Stimulated activated CD4-positive, alpha-beta T cell treated with anti-CD3 and anti-CD28 coated beads, Interleukin-4, amount 100 ng/mL, for 24 hours (primary cell): ENCODE measurements at places on chromosomes 5 and 9.

DNA sequence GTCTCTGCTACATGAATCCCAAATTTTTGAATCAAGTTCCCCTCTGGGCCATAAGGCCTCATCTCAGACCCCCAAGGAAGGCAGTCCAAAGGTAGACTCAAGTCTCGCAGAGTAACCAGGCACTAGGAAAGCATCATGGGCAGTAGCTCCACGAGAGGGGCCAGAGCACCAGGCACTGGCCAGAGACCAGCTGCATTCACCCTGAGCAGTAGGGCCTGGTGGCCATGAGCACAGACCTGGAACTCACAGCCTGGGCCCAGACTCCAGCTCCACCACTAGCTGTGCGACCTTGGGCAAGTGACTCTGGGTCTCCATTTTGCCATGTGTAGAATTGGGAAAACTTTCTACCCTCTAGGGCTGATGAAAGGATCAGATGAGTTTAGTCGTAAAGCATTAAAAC, 28.5 kb downstream of the NANS start:
- DNase-seq, result no peak

DNA sequence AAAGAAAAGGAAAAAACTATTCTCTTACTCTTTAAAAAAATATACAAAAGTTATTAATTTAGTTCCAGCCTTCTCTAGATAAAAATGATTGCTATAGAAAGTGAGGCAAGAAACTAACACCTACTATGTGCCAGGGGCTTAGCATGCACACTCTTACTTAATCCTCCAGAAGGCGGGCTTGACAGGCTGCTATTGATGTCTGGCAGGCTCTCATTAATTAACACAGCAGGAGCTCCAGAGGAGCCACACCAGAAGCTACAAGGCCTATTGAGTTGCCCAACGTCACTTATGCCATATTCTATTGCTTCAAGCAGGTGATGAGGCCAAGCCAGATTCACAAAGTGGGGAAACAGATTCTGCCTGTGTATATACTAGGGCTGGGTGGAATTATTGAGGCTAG, 54.6 kb upstream of the CLINT1 start:
- no peak for DNase-seq

DNA sequence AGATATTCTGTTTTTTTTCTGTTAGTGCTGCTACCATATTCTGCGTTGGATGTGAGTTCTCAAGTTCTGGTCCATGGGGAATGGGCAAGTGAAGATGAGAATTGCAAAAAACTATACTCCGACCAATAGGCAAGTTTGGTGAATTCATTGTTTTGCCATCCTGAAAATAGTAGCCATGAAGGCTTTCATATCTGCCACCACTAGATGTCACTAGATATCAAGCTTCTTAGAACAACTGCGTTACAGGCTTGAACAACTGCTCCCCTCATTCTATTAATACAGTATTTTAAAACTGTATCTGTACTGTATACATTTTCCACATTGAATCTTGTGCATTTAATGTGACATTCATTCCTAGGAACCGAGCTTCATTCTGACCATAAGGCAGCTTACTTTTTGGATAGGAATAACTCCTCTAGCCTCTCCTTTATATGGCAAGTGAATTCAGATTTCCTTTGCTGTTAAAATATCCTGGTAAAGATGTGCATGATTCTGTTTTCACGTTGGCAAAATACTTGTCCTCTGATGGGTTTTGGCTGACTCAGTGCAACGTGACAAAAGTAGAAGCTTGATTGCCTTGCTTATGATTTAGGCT, 163.6 kb downstream of the SREK1 start:
- DNase-seq, result peak; percentile 11

- DNase-seq, result no peak
Observed at GRCh38 chr5:53424686-53425615, 55.5 kb upstream of the FST start.

- DNase-seq, result no peak
Observed at GRCh38 chr9:91296354-91296753, 65.4 kb downstream of the AUH start.

DNA sequence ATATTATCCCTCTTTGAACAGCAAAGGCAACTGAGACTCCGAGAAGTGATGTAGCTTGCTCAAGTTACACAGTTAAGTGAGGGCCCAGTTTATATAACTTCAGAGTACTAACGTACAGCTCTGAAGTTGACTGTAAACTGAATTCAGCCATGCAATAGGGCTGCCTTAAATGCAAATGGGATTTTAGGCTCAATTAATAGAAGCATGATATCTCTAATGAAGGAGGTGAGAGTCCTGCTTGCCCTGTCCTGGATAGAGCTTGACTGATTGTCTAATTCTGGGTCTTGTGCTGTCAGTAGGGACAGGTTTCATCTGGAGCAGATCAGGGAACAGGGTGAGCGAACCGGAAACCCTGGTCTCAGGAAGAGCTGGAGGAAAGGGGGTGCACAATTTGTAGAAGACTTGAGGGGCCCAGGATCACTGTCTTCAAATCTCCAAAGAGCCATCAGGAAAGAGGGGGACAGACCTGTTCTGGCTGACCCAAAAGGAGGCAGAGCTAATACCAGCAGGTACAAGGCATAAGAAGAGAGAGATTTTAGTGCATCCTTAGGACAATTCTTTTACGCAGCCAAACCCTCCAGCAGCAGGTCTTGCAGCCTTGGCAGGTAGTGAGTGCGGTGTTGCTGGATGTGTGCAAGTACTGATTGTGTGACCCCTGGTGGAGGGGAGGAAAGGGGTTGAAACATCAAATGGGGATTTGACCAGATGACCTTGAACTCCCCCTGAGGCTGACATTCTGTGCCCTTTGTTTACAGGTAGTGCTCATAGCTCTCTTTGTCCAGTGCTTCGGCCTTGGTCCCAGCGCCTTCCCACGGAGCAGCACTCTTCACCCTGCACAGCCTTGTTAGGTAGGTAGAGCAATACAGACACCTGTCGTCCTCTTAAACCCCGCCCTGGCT, 13.0 kb downstream of the GSN start:
- DNase-seq, result no peak

DNA sequence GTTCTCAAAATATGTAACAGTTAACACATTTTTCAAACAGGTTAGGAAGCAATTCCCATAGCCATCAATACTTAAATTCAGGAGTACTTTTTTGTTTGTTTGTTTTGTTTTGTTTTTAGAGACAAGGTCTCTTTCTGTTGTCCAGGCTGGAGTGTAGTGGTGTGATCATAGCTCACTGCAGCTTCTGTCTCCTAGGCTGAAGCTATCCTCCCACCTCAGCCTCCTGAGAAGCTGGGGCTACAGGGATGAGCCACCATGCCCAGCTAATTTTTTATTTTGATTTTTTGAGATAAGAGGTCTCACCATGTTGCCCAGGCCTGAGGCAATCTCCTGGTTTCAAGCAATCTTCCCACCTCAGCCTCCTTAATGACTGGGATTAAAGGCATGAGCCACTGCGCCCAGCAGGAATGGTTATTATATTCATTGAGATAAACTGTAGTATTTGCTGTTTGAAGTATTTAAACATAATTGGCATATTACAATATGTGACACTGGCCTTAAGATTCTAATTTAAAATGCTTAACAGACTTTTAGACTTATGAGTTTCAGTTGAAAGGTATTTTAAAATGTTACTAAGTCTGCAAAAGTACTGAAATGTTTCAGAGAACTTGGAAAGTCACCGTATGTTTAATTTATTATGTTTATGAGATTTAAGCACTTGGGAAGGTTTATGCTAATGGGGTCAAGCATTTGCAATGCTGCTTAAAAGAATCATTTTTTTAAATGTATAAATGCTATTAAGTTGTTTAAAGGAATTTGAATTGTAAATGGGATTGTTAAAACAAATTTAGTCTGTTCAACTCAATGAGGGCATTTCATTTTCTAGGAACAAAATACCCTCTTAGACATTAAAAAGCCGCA, 17.0 kb downstream of the UTP15 start:
- no peak for DNase-seq

DNA sequence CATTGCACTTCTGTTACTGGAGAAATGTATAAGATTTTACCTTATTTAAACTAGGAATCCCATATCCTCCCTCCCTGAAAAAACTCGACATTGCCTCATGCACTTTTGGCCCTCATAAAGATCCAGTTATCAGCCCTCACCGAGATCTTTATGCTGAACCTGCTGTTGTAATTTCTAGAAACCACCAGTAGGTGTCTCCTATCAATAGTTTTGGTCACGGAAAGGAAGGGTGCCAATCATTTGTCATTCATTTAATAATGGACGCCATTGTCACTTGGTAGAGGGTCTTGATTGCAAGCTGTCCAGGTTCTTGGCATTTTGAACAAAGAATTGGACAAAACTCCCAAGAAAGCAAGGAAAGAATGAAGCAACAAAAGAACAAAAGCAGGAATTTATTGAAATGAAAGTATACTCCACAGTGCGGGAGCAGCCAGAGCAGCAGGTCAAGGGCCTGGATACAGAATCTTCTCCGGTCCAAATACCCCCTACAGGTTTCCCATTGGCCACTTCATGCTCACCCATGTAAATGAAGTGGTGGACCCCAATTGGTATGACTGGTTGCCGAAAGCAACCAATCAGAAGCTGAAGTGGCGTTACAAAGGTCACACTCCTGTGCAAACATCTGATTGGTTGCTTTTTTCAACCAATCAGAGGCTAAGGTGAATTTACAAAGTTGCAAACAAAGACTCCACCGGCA, 524.3 kb downstream of the PSAT1 start:
- DNase-seq, result no peak

GRCh38 chr5:82312373-82312856, 34.3 kb upstream of the RPS23 start:
- peak; percentile 34 for DNase-seq

DNA sequence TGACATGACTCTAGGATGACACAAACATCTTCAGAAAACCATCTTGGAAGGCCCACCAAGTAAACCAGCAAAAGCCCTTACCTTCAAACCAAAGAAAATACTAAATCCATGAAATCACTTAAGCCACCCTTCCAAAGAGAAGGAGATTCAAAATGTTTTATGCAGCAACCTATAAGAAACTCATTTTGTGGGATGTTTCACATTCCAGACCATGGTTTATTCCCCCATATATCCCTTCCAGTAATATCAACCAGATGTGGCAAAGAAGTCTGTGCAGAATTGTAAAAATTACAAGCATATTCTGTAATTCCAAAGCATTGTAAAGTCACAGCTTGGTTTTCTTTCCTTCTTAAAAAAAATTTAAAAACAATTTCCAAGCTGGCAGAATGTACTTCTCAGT, 117.4 kb downstream of the SLIT3 start:
- DNase-seq, result no peak

DNA sequence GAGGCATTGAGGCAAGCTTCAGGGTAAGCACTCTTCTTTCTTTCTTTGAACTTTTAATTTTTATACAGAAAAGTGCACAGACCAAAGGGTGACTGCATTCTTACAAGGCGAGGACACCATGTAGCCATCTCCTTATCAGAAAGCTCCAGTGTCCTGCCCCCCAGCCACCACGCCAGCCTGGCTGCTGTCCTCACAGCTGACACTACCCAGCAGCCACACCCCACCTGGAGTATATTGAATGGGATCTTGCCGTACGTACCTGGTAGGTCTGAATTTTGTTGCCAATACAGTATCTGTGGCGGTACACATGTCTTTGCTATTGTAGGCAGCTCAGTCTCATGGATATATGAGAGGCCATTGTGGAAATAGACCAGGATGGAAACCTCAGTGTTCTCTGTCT, 284.0 kb upstream of the IRX2 start:
- DNase-seq, result no peak

DNA sequence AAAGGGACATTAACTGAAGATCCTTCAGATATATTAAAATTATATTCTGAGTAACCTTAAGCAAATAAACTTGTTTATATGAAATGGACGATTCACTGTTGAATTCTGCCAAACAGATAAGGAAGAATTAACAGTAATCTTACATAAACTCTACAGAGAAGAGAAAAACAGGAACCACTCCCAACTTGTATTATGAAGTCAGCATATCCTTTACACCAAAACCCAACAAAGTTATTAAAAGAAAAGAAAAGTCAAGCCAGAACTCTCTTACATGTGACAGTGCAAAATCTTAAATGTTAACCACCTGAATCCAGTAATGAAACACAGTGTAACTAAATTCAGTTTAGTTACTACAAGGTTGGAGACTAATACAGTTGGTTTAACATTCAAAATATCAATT, 185.8 kb downstream of the DEPDC1B start:
- no peak for DNase-seq

- DNase-seq, result no peak
Observed at GRCh38 chr9:109304347-109304746, 16.5 kb downstream of the EPB41L4B start.

- no peak for DNase-seq
Observed at GRCh38 chr5:154849264-154849785, 1.1 kb downstream of the FAXDC2 start.

- no peak for DNase-seq
Observed at GRCh38 chr9:137138722-137139467, at the start of gene GRIN1. GRIN1 (plus strand) TSS chr9:137139154; CDS start chr9:137139487, 333 bp downstream.

DNA sequence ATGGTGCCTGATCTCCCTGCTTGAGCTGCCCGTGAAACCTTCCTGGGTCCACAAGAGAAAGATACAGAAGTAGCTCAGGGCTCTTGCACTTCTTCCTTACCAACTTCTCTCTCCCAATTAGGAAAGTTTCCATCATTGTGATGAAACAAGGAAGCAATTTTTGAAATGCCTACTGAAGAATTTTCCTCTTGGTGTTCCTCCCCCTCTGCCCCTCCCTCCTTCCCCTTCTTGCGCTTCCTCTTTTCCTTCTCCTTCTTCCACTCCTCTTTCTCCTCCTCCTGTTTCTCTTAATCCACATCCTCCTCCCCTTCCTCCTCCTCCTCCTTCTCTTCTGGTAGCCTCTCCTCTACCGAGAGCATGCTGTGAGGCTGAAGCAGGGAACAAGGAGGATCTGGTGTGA, 36.3 kb upstream of the OTULINL start:
- no peak for DNase-seq

DNA sequence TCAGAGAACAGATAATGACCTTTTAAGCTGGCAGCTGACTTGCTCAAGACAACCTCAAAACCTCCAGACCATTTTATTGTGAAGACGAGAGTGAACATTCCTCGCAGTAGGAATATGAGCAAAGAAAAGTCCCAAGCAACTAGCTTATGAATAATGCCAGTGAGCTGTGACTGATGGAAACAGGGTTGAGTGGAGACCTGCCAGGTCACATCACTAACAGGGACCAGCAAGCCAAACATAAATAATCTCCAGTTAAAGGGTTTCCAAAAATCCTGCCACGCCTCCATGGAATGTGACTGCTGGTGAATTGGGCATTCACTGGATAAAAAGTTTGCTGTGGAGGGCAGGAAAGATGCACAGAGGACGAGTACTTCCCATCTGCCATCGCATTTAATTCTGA, 185.4 kb downstream of the CRB2 start:
- DNase-seq, result no peak

DNA sequence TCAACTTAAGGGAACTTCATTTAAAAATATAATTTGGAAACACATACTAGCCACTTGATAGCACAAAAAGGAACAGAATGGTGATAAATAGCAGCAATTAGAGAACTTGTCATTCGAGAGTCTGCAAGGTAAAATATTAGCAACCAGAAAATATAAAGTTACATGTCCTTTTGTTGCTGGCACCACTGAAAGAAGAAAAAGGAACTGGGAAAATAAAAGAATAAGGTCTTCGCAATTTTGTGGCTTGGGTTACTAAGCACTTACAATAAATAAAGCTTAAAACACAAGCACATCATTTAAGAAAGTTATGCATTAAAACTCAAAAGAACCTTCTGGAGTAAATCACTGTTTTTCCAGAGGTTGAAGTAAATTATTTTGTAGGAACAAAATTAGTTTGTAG, 149.9 kb upstream of the FBN2 start:
- DNase-seq, result no peak

GRCh38 chr9:118395415-118395814, 691.2 kb downstream of the TLR4 start:
- no peak for DNase-seq
